ENCODE measurements at places on chromosomes 3 and 15.

GRCh38 chr3:55380561-55380960 lies 106.5 kb downstream of the WNT5A start:
- no peak for DNase-seq

DNA sequence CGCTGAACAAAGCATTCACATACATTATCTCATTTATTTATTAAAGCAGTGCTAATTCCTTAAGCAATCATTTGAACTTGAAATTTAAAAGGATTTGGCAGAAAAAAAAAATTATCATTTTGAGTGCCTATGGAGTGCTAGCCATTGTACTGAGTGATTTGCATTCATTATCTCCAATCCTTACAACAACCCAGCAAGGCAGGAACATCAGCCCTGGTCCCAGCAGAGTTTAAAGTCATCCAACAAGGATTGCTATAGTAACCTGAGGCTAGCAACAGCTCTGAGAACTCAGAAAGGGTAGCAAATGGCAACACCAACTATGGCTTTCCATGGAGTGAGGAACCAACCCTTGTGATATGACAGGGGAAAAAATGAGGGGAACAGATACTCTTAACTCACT lies 237.6 kb upstream of the SETMAR start:
- DNase-seq, result no peak

DNA sequence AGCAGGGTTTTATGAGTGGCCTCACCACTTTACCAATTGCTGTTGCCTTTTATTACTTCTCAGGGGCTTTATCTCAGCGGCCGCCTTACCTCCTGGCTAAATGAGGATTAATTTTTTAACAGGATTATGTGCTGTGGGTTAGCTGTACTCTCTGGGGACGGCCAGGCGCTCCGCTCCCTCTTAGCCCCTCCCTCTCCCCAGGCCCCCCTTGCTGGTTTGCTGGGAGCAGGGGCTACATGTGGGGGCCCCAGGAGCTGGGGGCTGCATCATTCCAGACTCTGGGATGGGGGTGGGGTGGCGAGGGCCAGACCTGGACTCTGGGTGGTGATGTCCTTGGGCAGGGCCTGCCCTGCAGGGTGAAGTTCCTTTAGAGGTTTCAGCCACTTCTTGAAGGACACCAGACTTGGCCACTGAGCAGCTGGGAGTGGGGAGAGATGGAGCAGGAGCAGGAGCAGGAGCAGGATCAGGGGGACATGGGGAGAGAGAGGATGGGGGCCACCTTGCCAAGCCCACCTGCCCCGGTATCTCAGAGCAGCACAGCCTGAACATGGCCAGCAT lies 196.1 kb downstream of the GOLGA6L6 start:
- DNase-seq, result no peak

- no peak for DNase-seq
Measured at GRCh38 chr3:154095832-154096421, 25.3 kb upstream of the ARHGEF26 start.

DNA sequence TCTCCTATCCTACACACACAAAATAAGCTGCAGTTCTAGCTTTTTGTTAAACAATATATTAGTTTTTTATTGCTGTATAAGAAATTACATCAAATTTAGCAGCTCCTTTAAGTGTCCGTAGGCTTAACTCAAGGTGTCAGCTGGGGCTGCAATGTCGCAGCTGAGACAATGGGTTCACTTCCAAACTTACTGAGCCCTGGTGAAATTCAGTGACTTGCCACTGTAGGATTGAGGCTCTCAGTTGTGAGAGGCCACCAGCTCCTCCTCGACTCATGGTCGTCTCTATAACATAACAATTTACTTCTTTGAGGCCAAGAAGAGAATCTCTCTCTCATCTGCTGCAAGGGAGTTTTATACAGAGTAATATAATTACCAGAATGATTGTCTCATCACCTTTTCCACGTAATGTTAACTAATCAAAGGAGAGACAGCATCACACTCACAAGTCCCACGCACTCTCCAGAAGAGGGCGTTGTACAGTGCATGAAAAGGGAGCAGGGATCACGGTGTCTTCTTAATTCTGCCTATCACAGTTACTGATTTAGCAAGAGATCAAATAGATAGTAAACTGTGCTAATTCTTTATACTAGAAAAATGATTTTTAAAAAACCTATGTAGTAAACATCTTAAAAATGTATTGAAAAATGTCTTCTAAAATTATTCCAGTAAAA lies 735.6 kb upstream of the GBE1 start:
- DNase-seq, result no peak

DNA sequence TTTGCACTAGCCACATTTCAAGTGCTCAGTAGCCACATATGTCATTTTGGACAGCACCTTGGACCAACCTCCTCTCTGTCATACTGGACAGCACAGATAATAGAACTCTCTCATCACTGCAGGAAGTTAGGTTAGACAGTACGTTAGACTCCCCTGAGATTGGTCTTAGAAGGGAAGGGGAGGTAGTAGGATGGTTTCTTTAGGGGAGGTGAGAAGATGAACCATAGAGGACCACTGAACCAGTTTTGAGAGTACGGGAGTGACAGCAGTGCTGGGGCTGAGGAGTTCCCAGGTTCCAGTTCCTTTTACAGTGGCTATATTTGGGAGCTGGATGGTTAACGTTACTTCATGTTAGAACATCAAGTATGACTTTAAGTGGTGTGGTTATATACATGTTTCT lies 7.8 kb downstream of the LRCH3 start:
- DNase-seq, result no peak

DNA sequence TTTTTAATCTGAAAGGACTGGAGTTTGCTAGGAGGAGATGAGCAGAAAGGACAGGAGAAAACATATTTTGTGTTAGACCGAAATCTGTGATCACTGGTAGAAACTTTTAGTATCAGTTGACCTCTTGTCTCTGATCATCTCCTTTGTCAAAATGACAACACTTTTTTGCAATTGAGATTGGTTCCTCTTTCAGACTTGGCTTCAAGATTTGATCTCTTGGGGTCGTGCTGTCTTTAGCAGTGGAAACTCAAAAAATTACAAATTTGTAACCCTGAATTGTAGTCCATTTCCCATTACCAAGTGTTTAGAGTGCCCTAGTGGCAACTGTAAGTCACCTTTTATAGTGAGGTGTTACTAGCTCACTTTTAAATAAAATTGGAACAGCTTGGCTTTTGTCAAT lies 107.4 kb downstream of the KLHL25 start:
- no peak for DNase-seq

DNA sequence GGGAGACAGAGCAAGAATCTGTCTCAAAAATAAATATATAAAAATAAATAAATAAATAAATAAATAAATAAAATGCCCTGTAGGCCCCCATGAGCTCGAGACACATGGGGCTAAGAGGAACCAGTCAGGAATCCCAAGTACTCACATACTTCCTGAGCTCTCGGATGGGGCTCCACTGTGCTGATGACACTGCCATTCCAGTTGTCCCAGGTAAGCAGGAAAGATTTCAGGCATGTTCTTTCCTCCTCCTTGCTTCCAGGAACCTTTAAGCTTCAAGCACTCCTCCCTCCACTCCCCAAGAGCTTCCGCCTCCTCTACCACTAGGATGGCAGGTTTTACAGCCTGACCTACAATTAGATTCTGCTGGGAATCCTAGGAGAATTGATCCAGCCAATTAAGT lies 113.4 kb downstream of the SLC49A4 start:
- DNase-seq, result no peak

GRCh38 chr3:117645561-117646242 lies 936.1 kb downstream of the TUSC7 start:
- no peak for DNase-seq

DNA sequence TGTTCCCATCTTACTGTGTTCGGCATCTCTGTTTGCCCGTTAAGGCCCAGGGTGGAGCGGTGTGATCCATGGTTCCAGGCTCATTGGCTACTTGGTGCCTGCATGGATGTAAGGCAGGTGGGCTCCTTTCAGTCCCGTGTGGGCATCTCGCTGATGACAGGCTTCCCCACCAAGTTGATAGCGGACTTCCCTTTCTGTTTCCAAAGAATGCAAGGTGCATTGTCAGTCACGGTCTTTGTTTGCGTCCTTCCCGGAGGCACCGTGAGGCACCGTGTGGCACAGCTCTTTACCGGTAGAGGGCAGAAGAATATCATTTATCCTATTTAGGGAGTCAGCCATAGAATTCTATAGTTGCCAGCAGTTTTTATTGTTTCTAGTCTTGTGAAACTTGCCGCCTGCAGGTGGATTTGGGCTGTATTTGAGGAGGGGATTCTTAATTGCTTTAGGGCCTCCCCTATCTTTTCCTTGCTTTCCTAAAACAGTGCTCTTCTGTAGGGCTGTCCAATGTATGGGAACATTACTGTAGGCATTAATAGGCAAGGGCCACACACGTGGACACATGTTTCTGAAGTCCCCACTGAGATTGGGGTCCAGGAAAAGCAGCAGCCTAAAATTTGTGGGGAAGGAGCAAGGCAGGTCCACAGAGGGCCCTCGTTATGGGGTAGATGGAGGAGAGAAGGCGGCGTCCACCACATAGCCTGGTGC lies 244.1 kb downstream of the SLCO3A1 start:
- peak; percentile 64 for DNase-seq

- no peak for DNase-seq
Measured at GRCh38 chr15:62573876-62574275, 408.8 kb upstream of the C2CD4B start.

DNA sequence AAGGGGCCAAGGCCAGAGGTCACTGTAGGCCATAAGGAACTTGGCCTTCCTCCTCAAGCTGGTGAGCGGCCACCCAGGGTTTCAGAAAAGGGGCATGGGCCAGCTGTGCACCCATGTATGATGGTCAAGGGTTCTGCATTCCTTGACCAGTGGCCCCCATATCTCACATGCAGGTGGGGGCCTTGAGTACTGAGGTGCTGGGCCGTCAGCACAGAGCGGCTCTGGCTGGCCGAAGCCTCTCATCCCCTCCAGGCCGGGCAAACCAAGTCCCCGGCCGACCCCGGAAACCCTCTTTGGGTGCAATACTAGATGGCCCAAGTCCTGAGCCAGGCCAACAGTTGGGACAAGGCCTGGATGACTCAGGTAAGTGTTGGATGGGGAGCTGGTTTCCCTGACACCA lies 9.5 kb downstream of the ALG3 start:
- no peak for DNase-seq

DNA sequence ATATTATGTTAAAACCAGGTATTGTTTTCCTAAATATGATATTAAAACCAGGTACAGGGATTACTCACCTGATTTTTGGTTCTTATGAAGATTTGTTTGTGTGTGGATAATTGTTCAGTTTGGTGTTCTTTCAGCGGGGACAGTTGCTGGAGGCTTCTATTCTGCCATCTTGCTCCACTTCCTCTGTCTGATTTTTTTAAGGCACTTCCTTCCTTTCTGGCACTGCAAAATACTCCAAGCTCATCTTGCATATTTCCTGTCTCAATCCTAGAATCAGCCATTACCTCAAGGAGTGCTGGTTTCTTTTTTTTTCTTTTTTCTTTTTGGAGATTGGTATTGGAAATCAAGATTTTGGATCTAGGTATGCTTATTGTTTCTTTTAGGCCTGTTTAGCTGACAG lies 229.9 kb downstream of the SV2B start:
- DNase-seq, result no peak

GRCh38 chr15:90165157-90165556 lies 36.0 kb upstream of the SEMA4B start:
- DNase-seq, result no peak

GRCh38 chr3:5168110-5168509 lies 19.4 kb upstream of the EDEM1 start:
- no peak for DNase-seq

GRCh38 chr15:65079580-65079979 lies 3.0 kb downstream of the KBTBD13 start:
- DNase-seq, result no peak

DNA sequence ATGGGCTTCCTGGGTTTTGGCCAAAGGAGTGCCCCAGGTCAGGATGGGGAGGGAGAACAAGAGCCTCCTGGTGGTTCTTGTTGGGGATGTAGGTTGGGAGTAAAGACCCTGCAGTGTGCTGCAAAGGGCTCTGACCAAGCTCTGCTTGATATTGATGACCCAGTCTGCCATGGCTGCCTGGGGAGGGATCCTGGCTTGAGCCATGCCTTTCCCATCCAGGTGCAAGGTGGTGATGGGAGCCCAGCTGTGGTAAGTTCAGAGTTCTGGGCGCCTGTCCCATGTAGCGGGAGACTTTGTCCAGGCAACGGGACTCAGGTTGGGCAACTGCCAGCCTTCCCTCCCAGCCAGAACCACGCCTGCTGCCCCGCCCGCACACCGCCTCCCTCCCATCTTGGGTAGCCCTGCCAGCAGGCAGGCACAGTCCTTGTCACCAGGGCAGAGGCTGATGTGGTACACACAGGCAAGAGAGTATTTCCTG lies 2.6 kb downstream of the GNAI2 start:
- DNase-seq, result no peak

- DNase-seq, result no peak
Measured at GRCh38 chr3:57598765-57599360, 1.7 kb upstream of the ARF4 start.

GRCh38 chr3:57046101-57046765 lies 14.2 kb upstream of the SPATA12 start:
- no peak for DNase-seq

DNA sequence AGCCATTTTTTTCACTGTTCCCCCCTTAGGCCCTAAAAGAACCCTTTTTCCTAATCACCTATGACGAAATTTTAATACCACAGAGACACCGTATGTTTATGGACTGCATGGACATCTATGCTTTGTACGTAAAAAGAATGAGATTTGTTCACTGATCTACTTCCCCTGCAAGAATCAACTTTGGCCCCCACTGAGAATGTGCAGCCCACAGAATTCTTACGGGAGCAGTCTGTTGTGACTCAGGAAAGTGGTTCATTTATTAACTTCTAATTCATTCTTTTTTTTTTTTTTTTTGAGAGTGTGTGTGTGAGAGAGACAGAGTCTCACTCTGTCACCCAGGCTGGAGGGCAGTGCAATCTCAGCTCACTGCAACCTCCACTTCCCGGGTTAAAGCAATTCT lies 17.6 kb downstream of the EIF4E3 start:
- no peak for DNase-seq

DNA sequence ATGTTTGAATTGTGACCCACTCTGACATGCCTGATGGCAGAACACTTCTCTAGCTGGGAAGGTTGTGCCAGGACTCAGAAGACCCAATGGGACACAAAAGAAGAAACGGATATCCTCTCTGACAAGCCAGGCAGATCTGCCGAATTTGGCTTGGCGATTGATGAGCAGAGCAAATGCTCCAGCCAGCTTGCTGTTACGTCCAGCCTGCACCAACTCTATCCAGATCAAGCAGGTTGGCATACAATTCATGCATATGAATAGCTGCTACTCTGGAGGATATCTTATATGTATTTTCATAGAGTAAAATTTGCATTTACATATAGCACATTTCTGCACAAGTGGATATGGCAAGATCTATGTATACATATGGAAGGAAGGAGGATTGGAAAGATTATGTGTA lies 102.8 kb downstream of the PEX5L start:
- DNase-seq, result no peak
